ENCODE measurements at places on chromosomes 12 and 14.

DNA sequence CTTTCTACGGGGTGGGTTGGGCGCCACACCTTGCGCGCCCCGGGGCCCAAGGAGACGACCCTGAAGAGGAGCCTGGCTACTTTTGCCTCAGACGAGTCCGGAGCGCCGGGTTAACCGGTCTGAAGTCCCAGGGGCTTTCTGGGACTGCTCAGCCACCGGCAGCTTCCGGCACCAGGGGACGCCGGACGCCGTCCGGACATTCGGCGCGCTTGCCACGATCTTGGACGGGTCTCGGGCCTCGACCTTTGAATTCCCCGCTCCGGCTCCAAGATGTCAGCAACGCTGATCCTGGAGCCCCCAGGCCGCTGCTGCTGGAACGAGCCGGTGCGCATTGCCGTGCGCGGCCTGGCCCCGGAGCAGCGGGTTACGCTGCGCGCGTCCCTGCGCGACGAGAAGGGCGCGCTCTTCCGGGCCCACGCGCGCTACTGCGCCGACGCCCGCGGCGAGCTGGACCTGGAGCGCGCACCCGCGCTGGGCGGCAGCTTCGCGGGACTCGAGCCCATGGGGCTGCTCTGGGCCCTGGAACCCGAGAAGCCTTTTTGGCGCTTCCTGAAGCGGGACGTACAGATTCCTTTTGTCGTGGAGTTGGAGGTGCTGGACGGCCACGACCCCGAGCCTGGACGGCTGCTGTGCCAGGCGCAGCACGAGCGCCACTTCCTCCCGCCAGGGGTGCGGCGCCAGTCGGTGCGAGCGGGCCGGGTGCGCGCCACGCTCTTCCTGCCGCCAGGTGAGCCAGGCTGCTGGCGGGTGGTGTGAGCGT lies at the start of gene ACOT4:
Gene ACOT4, plus strand, starts transcription at position 184 of the 760 bp plus-strand sequence. Its CDS starts 87 bp downstream, at position 271.
- peak; percentile 27 for DNase-seq

GRCh38 chr14:39177168-39177545 lies 2.1 kb downstream of the PNN start:
- DNase-seq = no peak

- DNase-seq = peak; percentile 47
These were observed 60.6 kb downstream of the SLC25A47 start for GRCh38 chr14:100383727-100384158.

- no peak for DNase-seq
These were observed 15.9 kb downstream of the FBRSL1 start for GRCh38 chr12:132505852-132506219.

DNA sequence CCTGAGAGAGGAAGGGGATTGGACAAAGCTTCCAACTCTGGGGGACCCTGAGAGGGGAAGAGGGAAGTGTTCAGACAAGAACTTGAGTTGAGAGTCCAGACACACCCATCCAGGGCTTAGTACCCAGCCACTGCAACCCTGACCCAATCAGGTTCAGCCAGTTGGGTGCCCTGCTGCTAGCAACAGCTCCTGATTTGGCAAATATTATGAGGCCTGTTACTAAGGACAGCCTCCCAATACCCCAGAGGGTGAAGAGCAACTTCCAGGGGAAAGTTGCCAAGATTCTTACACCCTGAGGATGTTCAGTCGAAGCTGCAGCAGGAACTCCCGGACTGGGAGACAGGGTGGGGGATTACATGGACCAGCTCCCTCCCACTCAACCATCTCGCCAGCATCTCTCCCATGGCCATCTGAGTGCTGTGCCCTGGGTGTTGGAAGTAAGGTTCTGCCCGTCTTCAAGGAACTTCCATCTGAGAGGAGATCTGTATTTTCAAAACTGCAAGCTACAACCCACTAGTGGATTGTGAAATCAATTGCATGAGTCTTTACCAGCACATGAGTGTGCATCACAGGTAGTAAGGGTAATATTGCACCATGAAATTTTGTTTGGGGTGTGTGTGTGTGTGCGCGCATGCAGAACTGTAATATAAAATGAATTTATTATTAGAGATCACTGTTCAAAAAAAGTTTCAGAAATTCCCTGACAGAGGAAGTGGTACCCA lies 11.5 kb upstream of the KRT78 start:
- DNase-seq = no peak

GRCh38 chr12:123131879-123132402 lies 18.9 kb downstream of the PITPNM2 start:
- peak; percentile 14 for DNase-seq

DNA sequence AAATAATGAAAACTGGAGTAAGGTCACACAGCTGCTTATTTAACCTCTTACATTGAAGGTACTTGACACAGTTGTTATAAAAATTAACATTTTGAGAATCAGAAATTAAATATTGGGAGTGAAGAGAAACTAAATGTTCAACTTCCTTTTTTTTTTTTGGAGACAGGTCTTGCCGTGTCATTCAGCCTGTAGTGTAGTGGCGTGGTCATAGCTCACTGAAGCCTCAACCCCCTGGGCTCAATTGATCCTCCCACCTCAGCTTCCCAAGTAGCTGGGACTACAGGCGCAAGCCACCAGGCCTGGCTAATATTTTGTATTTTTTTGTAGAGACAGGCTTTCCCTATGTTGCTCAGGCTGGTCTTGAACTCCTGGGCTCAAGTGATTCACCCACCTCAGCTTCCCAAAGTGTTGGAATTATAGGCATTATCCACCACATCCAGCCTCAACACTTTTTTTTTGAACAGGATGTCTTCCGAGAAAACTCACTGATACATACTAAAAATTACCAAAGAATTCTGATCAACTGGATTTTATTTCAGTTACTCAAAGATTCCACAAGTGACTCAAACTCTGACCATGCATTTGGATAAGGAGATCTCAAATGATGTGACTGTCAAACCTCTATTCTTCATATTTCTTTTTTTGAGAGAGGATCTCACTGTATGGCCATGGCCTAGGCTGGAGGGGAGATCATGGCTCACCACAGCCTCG lies 35.4 kb downstream of the SGPP1 start:
- no peak for DNase-seq

GRCh38 chr12:20528208-20528607 lies 159.9 kb downstream of the PDE3A start:
- no peak for DNase-seq

DNA sequence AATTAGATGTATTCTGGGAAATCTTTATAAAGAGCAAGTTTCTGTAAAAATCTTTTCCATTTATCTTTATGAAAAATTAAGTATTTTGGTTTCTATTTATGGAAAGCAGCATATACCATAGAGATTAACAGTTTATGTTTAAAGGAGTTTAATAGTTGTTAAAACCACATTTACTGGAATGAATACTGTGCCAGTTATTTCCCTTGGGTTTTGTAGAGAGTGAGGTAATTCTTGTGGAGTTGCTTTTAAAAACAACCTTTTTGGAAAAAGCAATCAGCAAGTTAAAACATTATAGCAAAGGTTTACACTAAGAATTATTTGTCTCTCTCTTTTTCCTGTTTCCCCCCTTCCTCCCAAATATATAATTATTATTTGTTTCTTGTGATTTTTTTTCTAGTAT lies 34.9 kb downstream of the AEBP2 start:
- no peak for DNase-seq

- DNase-seq = no peak
These were observed 84.0 kb downstream of the PRMT8 start for GRCh38 chr12:3574986-3575385.

DNA sequence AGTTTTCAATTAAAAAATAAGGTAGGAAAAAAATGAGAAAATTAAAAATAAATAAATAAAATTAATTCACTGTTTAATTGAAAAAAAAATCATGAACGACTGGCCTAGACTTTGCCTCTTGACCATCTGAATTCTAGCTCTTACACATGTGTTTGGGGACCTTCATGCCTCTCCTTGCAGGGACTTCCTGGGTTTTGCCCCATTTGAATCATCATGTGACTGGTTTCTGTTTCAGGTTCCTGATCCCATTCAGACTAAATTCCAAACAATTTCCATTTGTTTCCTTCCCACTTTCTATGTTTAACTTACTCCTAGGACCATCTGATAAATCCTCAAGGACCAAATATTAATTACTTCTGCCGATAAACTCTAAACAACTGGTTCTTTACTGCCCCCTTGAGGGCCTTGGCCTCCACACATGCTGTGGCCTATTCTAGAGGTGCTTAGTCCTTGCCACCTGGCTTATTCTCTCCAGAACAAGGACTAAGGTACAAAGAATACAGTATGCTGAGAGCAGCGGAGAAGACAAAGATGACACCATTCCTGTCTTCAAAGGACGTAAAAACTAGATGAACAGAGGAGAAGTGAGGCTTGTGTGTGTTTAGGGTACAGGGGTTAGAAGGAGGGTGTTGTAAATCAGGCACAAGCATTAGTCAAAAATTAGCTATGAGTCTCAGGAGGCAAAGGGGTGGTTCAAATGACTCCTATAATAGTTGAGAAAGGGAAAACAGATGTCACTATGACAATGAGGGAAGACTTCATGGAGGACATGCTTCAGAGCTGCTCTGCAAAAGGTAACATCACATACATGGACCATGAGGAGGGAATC lies 125.8 kb upstream of the AVPR1A start:
- DNase-seq = no peak

GRCh38 chr14:33357225-33358010 lies 418.7 kb downstream of the NPAS3 start:
- no peak for DNase-seq

GRCh38 chr14:74133833-74134481 lies 49.2 kb downstream of the LIN52 start:
- no peak for DNase-seq

DNA sequence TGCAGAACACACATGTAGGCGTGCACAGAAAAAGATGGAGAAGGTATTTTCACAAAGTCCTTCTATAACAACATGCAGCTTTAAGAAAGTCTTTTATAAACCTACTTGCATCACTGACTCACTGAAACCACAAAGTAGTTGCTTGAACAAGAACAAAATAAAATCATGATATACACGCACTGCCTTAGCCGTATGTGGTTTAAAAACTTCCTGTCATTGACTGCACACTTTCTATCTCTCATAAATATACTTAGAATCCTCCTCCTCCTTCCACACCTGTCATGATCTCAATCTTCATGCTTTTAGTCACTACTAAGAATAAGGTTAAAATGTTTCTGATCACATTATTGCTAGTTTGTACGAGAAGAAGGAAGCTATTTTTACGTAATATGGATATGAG lies 31.8 kb upstream of the RAD51AP1 start:
- no peak for DNase-seq

- DNase-seq = no peak
These were observed 87.1 kb upstream of the FOXN3 start for GRCh38 chr14:89504091-89504490.

GRCh38 chr12:7327918-7328317 lies 24.0 kb downstream of the ACSM4 start:
- no peak for DNase-seq

- DNase-seq = no peak
These were observed 57.8 kb downstream of the RIMBP2 start for GRCh38 chr12:130658145-130658911.

GRCh38 chr12:100163416-100164152 lies 20.9 kb upstream of the BLTP3B start:
- peak; percentile 40 for DNase-seq

GRCh38 chr14:55849833-55850232 lies 268.4 kb upstream of the PELI2 start:
- no peak for DNase-seq

- no peak for DNase-seq
These were observed 81.6 kb downstream of the MYF5 start for GRCh38 chr12:80798281-80798680.

GRCh38 chr14:102819747-102820330 lies 42.6 kb downstream of the TRAF3 start:
- no peak for DNase-seq

- DNase-seq = peak; percentile 49
These were observed 40.3 kb downstream of the MAP1LC3B2 start for GRCh38 chr12:116599285-116600136.

- DNase-seq = no peak
These were observed 111.2 kb upstream of the TMCC3 start for GRCh38 chr12:94761559-94761958.

DNA sequence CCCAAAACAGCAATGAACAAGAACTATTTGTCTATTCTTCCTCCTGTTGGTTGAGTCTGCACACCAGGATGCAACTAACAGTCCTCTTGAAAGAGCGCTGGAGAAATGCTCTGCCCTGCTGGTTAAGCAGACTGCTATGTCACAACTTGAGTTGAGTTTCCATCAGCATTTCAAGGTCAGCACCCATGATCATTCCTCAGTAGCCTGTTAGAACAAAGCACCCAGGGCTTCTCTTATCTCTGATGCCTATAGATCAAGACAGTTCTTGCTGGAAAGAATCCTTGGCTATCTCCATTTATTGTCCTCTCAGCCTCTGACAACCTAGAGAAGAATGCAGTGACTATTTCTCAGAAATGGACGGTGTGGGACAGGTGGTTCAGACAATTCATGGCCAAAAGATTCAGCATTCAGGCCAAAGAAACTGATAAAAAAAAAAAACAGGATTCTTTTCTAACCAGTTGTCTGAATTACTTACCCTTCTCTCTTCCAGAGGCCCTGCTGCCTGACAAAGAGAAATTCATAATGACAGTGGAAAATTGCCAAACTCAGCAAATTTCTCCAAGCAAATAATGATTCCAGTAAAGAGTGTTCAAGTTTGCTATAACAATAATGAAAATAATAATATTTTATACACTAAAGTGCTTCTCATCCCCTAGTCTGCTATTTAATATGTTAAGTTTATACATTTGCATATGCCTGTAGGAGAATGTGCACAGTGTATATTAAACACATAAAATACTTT lies 306.7 kb downstream of the EMP1 start:
- DNase-seq = no peak

DNA sequence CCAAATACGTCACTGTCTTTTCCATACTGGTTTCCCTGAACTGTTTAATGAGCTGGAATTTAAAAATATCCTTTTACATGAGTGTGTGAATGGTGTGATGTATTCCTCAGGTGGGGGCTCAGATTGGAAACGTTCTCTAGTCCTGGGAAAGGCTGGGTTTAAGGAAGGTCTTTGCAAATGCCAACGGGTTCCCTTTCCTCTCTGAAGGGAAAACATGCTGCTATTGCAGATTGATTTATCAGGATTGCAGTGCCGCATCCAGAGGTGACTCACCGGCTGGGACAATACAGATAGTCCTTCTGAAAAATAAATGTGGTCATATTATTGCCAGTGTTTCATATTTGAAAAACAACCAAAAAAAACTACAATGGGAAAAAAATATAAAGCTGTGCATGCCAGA lies 193.1 kb upstream of the FLRT2 start:
- DNase-seq = no peak

DNA sequence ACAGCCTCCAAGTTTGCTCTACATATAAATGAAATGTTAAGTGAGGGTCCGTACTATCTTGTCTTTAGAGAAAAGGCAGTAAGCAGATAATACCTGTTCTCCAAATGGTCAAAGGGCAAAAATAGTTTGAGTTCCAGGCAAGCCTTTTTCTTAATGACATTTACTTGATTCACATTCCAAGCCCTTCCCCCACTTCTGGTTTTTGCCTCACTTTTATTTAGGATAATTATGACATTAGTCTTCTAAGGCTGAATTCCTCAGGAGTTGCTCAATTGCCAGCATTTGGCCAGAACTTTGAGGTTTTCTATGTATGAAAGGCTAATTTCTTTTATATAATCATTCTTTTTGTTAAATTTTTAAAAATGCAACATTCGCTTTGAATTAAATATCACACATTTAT lies 62.5 kb upstream of the DUSP6 start:
- no peak for DNase-seq

- DNase-seq = no peak
These were observed 115.6 kb downstream of the BTG1 start for GRCh38 chr12:92029902-92030586.

- DNase-seq = no peak
These were observed 26.4 kb downstream of the SPIC start for GRCh38 chr12:101501410-101501995.

GRCh38 chr12:28032811-28033537 lies 60.4 kb upstream of the PTHLH start:
- DNase-seq = no peak

Measured in activated T-cell treated with anti-CD3 and anti-CD28 coated beads for 4 hours (primary cell).